Stomach (tissue), 19 donors: ENCODE measurements at places on chromosomes 2 and 18. TPM values are rescaled to one million over a fixed set of nuclear protein-coding genes. Genes with fewer than 3 reads are reported as not detected.

The DUSP2 gene
- 9.4 TPM for total RNA-seq

The HS6ST1 gene
- 2.9 TPM for total RNA-seq

The PRADC1 gene
- total RNA-seq, result 18.7 TPM

The TDRD15 gene
- total RNA-seq, result under 0.01 TPM

The EIF2B4 gene
- total RNA-seq, result 16.2 TPM

The GLI2 gene
- 0.45 TPM for total RNA-seq

The UPP2 gene
- total RNA-seq, result not detected

The CDK15 gene
- total RNA-seq, result 1.3 TPM

The PLEKHB2 gene
- 37.9 TPM for total RNA-seq

The MYO7B gene
- total RNA-seq, result 2.8 TPM

The SPATA3 gene
- total RNA-seq, result not detected

GRCh38 chr2:3612639-3613523 is 18.0 kb downstream of the COLEC11 start:
- H3K4me1 ChIP-seq, result no peaks in the 10 kb centered on the region
- no peak overlapping the region for H3K4me3 ChIP-seq
- no peak for DNase-seq
- H3K36me3 ChIP-seq, result no peaks in the 10 kb centered on the region

DNA sequence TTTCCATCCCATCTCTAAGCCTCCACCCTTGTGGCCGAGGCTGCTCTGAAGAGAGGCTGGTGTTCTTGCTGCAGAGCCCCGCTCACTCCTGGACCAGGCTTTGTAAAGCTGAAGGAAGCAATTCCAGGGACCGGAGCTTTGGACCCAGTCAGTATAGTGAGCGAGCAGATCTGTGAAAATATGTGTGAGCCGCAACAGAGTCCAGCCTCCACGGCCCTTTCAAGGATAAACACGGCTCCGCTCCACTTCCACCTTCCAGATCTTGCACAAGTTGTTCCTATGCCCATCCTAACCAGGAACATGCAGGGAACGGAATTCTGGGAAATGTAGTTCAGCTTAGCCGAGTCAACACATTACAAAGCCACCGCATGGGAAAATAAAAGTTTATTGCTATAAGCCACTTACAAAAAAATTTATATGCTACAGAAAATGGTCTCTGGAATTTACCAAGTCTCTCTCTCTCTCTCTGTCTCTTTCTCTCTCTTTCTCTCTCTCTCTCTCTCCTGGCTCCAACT is 151.7 kb upstream of the ZNF521 start:
- peak; percentile 89 for DNase-seq
- no peaks in the 10 kb centered on the region for H3K36me3 ChIP-seq
- H3K4me1 ChIP-seq, result no peaks in the 10 kb centered on the region
- peak overlapping the region; percentile 36 for H3K4me3 ChIP-seq

DNA sequence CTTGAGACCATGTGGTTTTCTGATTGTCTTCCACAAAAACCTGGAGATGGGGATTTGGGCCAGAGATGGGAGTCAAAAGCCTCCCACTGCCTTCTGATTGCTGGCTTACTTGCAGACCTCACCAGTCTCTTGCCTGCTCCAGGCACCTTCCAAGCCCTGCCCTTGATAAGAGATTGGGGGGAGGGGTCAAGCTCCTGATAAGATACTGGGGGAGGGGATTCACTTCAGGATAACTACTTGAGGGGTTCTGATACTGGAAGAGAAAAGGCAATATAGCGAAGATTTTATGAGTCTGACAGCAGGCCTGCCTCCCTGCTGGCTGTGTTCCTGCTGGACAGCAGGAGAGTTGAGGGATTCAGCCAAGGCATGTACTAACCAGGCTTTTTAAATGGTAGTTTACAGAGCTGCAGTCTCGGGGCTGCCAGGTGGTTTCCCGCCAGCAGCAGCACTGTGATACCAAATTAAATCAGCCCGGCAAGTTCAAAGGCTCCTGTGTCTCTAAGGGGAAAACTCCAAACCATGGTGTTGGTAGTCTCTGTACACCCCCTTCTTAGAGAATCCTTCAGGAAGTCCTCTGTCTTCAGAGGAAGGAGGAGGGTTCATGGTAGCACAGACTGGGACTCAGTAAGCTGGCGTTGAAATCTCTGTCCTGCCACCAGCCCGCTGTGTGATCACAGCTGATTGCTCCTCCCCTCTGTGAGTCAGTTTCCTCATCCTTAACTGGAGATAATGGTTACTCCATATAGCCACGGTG is 58.3 kb downstream of the FBXO36 start:
- DNase-seq, result peak; percentile 83
- H3K27ac ChIP-seq, result peak overlapping the region; percentile 12
- peaks cover 17% of the 10 kb centered on the region for H3K4me1 ChIP-seq
- no peak overlapping the region for H3K4me3 ChIP-seq
- H3K36me3 ChIP-seq, result no peaks in the 10 kb centered on the region

DNA sequence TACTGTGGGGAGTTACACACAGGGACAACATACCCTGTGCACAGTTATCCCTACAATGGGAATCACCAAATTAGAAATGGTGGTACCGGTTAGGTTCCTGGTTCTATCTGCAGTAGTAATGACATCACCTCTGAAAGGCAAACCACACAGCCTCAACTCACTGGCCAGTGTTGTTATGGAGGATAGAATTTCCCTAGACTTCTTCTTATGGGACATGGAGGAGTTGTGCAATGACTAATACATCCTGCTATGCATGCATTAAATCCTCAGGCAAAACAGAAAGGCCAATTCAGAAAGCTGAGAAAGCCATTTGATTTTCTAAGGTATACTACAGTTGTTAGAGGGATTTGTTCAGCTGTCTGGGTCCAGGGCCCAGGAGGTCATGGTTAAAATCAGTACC is 439.3 kb downstream of the TMX3 start:
- H3K27ac ChIP-seq, result no peak overlapping the region
- H3K4me3 ChIP-seq, result no peak overlapping the region
- no peak for DNase-seq
- H3K27me3 ChIP-seq, result no peaks in the 10 kb centered on the region

DNA sequence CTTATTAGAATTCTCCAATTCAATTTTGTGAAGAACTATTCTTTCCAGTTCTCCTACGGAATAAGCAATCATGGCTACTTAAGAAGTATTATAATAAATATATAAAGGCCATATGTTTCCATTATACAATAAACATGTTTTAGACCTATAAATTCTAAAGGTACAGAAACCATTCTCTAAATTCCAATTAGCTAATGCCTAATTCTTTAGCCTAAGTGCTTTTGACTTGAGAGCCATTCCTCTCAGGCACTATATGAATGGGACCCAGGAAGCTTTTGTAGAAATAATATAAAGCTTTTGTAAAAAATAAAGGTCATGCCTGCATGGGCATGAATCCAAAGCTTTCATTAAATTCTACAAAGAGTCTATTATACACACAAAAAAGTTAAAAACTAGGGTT is 161.0 kb upstream of the UNC80 start:
- no peaks in the 10 kb centered on the region for H3K36me3 ChIP-seq
- no peak for DNase-seq
- no peaks in the 10 kb centered on the region for H3K27me3 ChIP-seq
- H3K4me1 ChIP-seq, result no peaks in the 10 kb centered on the region
- no peak overlapping the region for H3K27ac ChIP-seq
- H3K4me3 ChIP-seq, result no peak overlapping the region

DNA sequence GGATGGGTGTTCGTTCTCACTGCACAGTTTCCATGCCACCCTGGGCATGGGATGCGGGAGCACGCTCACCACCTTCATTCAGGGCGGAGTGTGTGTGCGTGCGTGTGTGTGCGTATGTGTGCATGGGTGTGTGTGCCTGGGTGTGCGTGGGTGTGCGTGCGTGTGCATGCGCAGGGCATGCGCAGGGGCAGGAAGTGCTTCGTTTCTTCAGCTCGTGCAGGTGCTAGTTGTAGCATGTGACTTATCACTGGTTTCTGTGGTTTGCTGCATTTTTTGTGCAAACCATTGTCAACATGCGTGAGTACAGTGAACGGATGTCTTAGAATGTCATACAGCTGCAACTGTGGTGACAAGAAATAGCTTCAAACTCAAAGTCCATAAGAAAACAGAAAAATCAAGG is 179.5 kb downstream of the PTGR3 start:
- no peak for DNase-seq
- peaks cover 4% of the 10 kb centered on the region for H3K4me1 ChIP-seq
- H3K4me3 ChIP-seq, result no peak overlapping the region
- H3K36me3 ChIP-seq, result no peaks in the 10 kb centered on the region
- no peaks in the 10 kb centered on the region for H3K27me3 ChIP-seq

GRCh38 chr18:7452331-7452730 is 114.8 kb upstream of the PTPRM start:
- no peak for DNase-seq
- no peak overlapping the region for H3K4me3 ChIP-seq
- no peaks in the 10 kb centered on the region for H3K4me1 ChIP-seq

DNA sequence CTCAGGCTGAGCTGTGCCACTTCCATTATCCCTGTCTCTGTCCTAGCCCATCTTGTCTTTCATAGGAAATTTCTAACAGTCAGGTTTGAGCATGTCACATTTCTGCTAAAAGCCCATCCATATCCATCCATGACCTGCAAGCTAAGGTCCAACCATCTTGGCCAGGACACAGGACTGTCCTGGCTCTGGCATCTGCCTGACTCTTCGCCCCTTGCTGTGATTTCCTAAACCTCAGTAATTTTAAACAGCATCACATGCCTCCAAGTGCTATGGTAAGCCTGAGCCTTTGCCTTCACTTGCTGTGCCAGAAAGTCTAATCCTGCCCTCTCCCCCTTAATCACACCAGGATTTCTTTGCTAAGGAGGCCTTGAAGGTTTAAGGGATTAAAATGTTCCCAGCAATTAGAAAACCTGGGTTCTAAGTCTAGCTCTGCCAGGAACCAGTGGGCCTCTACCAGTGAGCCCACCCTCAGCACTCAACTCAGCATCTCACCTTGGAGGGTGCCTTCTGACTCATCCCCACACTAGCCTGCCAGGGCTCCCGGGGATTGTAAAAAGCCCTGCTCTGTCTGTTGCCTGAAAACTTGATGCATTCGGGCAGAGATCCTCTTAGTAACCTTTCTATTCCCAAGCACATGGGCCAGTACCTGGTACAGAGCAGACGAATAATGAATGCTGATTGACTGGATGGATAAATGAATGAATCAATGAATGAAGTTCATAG is 411.0 kb downstream of the LRATD1 start:
- H3K27me3 ChIP-seq, result no peaks in the 10 kb centered on the region
- DNase-seq, result no peak
- H3K36me3 ChIP-seq, result no peaks in the 10 kb centered on the region

DNA sequence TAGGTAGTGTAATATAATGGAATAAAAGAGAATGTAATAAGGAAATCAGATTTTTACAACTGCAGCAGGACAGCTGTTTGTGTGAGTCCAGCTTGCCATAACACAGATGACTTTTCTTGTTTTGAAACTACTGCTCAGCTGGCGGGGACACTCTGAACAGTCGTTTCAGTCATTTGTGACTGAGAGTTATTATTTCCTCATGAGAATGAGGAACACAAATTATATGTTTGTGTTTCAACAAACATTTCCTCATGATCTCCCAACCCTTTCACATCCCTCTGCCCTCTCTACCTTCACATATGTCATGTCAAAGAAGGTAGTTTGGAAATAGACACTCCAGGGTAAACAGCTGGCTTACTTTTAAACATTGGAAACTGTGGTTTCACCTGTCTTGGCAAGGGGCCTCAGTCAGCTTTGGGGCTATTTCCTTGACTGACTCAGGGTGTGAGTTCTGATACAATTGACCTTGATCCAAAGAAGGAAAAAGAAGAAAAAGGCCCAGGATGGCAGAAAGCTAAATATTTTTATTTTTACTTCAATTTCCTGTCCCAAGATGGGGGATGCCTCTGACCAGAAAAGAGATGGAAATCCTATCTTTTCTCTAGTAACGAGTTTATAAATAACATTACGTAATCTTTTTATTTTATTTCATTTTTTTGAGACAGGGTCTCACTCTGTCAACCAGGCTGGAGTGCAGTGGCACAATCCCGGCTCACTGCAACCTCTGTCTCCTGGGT is 593 bp downstream of the SP140L start:
- DNase-seq, result no peak
- H3K4me1 ChIP-seq, result peaks cover 7% of the 10 kb centered on the region
- H3K4me3 ChIP-seq, result peak overlapping the region; percentile 42
- peak overlapping the region; percentile 80 for H3K27ac ChIP-seq

GRCh38 chr18:75638776-75639471 is 211.4 kb upstream of the SMIM21 start:
- H3K27me3 ChIP-seq, result no peaks in the 10 kb centered on the region
- no peaks in the 10 kb centered on the region for H3K36me3 ChIP-seq
- H3K4me3 ChIP-seq, result peak overlapping the region; percentile 23
- peak; percentile 81 for DNase-seq
- H3K4me1 ChIP-seq, result peaks cover 15% of the 10 kb centered on the region

DNA sequence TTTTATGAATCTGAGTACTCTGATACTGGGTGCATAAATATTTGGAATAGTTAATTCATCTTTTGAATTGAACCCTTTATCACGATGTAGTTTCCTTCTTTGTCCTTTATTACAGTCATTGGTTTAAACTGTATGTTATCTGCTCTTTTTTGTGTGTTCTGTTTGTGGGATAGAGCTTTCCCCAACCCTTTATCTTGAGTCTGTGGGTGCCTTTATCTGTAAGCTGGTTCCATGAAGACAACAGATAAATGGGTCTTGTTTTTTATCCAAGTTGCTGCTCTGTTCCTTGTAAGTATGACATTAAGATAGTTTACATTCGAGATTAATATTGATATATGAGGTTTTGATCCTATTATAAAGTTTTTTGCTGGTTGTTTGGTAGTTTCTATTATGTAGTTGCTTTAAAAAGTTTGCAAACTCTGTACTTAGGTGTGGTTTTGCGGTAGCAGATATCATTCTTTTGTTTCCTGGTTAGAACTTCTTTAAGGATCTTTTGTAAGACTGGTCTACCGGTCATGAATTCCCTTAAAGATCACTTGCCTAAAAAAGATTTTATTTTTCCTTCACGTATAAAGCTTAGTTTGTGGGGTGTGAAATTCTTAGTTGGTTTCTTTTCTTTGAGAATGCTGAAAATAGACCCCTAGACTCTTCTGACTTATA is 1451.3 kb upstream of the SLC39A10 start:
- no peaks in the 10 kb centered on the region for H3K27me3 ChIP-seq
- no peaks in the 10 kb centered on the region for H3K4me1 ChIP-seq
- DNase-seq, result no peak
- H3K27ac ChIP-seq, result no peak overlapping the region
- H3K4me3 ChIP-seq, result no peak overlapping the region
